ENCODE measurements at places on chromosomes 1 and 21. TPM values are rescaled to one million over a fixed set of nuclear protein-coding genes. Genes with fewer than 3 reads are reported as not detected.

UMODL1 gene
- not detected for total RNA-seq

SLC1A7 gene
- total RNA-seq = 1.2 TPM

PRAMEF4 gene
- not detected for total RNA-seq

RORC gene
- 35.0 TPM for total RNA-seq

SLAMF7 gene
- 0.79 TPM for total RNA-seq

HPCA gene
- total RNA-seq = not detected

SCAMP3 gene
- 49.5 TPM for total RNA-seq

ZBTB8B gene
- total RNA-seq = not detected

ANXA9 gene
- not detected for total RNA-seq

FBXO28 gene
- total RNA-seq = 25.9 TPM

PCSK9 gene
- total RNA-seq = not detected

KPRP gene
- total RNA-seq = not detected

DIPK1A gene
- total RNA-seq = 3.4 TPM

USH2A gene
- 0.30 TPM for total RNA-seq

PAPPA2 gene
- not detected for total RNA-seq

LMNA gene
- total RNA-seq = 161 TPM

ANGPTL7 gene
- 1.4 TPM for total RNA-seq

PTAFR gene
- total RNA-seq = 1.2 TPM

CGN gene
- not detected for total RNA-seq

NEXN gene
- 404 TPM for total RNA-seq

RGS4 gene
- 0.20 TPM for total RNA-seq

MYOG gene
- 451 TPM for total RNA-seq

OR6N1 gene
- not detected for total RNA-seq

S100A3 gene
- total RNA-seq = 5.5 TPM

CRYAA gene
- not detected for total RNA-seq

TLCD4 gene
- 26.9 TPM for total RNA-seq

SLC2A1 gene
- total RNA-seq = 1.8 TPM

B3GALT5 gene
- not detected for total RNA-seq

IL20 gene
- total RNA-seq = not detected

NOS1AP gene
- 0.60 TPM for total RNA-seq

PFDN2 gene
- total RNA-seq = 60.2 TPM

REG4 gene
- total RNA-seq = not detected

IFNLR1 gene
- 1.1 TPM for total RNA-seq

GPR25 gene
- not detected for total RNA-seq
